NCI-H226 (cell line): ENCODE measurements at places on chromosomes 7 and 10.
A peak's percentile ranks its signal among the peaks of the same experiment; 100 is the strongest.

DNA sequence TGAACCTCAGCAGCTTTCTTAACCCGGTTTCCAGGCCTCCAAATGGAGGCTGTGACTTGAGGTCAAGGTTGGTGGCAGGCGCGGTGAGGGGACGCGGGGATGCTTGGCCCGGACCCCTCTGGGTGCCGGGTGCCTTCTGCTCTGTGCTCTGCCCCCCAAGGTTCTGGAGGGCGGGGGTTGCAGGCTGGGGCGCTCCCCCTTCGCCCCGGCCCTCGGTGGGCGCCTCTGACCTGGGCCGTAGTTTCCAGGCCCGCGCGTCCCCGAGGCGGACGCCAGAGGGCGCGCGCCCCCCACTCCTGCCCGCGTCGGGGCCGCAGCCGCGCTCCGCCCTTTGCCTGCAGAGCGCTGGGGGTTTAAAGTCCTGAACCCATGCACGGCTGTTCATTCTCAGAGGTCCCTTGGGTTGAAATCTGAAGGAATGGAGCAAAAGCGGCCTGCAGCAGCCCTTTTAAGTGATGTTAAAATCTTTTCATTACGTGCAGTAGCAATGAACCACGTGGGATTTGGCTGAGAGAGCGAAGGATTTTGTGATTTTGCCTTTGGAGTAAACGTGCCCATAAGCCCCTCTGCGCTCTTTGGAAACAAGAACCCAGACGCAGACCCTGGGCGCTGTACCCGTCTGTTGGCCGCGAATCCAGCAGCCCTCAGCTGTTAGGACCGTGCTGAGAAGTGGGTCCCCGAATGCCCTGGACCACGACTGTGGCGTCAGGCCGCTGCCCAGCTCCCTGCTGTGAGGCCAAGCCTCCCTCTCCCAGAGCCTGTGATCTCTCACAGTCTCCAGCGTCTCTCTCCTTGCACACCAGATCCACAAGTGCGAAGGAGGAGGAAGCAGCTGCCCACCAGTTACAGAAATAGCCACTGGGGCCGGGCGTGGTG is 135.0 kb downstream of the ACTR3B start:
- no peak for DNase-seq

GRCh38 chr7:152344253-152344652 is 91.5 kb downstream of the KMT2C start:
- DNase-seq = no peak

DNA sequence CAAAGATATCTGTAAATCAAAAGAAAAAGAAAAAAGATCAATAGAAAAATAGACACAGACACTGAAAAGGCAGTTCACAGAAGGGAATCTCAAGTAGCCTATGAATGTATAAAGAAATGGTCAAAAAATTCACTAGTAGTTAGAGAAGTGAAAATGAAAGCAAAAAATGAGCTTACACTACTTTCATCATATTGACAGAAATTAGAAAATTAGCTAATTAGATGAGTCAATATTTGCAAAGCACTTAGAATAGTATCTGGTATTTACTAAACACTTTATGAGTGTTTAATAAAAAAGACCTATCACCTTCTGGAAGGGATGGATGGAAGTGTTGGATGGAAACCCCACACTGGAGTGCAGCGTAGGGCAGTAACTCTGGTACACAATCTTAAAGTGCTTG is 1.7 kb upstream of the CFAP58 start:
- DNase-seq = no peak

GRCh38 chr10:71221586-71222202 is 9.3 kb downstream of the UNC5B start:
- no peak for DNase-seq

- DNase-seq = no peak
Observed at GRCh38 chr10:42977032-42977416, 99.8 kb upstream of the RET start.

DNA sequence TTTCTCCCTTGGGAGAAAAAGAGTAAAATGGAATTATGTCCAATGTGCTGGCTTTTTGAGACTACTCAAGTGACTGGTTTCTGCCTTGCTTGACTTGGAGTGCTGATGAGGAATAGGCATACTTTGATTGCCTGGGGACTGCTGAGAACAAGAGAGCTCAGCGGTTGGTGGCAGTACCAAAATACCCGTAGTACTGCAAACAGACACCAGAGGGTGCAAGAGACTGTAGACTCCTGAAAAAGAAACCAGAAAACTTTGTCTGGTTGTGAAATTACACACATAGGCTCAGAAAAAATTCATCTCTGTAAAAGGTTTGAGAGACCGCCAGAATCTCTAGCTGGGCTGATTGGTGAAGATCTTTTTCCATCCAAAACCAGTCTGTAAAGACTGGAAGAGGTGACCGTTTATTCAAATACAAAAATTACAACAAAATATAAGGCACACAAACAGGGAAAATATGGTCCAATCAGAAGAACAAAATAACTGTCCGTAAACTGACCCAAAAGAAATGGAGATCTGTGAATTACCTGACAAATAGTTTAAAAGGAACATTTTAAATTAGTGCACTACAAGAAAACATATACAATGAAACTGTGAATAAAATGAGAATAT is 18.5 kb downstream of the BICC1 start:
- peak; percentile 44 for DNase-seq

DNA sequence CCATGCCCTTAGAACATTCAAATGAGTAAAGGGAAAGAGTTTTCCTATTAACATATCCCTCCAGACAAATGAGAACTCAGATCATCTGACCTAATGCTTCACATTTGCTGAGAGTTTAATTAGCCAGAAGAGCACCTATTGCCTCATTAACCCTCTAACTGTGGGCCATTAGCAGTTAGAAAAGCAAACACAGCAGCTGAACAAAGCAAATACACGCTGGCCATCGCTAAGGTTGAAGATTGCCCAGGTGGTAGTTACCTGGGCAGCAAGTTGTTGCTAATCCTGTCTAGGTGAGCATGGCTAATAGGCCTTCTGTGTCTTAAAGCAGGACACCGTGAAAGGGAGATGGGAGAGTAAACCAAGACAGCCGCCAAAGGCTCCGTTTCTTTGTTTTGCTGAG is 49.9 kb upstream of the UCN3 start:
- DNase-seq = no peak

DNA sequence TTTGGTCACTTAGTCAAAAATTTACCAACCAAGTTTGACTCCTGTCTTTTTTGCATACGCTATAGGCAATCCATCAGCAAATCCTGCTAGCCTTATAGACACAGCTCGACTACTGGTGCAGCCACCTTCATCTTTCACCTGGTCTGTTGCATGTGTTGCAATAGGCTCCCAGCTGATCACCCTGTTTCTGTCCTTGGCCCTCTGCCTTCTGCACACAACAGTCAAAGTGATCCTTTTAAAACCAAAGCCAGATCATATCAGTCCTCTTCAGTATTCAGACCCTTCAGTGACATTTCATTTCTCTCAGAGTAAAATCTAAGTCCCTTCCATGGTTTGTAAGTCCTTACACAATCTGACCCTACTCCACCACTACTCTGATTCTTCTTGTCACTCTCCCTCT is 10.9 kb upstream of the CDK6 start:
- no peak for DNase-seq

GRCh38 chr10:43313901-43314300 is 47.0 kb upstream of the RASGEF1A start:
- DNase-seq = no peak

GRCh38 chr10:6228010-6228511 is 25.3 kb downstream of the PFKFB3 start:
- no peak for DNase-seq

DNA sequence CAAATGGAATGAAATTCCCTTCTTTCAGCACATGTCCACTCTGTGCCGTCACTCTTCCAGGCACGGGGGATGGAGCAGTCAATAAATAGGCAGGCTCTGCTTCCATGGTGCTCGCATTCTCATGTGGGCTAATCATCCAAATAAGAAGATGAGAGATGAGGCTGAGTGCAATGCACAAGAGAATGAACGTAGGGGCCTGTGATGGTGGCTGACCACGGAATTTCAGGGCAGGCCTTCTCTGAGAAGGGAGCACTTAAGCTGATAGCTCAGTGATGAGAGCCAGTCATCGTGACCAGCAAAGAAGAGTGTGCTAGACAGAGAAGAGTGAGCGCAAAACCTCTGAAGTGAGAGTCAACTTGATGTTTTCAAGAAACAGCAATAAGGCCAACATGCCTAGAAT is 47.9 kb downstream of the TAF3 start:
- no peak for DNase-seq

DNA sequence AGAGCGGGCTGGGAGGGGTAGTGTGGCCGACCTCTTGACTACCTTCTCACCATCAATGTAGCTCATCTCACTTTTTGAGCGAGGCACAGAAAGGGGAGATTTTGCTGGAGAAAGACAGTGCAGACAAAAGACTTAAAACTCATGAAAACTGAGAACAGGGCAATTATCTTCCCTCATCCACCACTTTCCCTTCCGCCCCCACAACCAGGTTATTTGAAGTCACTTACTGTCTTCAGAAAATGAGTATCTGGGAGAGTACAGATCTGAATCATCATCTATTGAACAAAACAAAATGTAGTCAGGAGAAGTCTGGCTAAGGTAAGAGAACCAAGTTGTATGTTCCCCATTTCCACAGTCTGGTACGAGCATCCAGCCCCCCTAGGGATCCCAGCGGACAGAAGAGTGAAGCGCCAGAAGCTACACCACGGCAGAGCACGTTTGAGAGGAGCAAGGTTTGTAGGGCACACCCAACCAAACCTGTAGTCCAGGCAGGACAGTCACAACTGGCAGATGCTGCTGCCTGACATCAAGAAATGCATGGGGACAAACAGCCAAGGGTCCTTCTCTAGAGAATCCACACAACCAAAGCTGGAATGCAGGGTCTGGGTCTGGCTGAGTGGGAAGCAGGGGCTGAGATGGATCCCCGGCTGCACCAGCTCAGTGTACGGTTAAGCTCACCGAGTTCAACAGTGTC is 93.4 kb upstream of the PDLIM1 start:
- no peak for DNase-seq

- DNase-seq = no peak
Observed at GRCh38 chr10:79116368-79116767, 47.6 kb downstream of the ZMIZ1 start.

- no peak for DNase-seq
Observed at GRCh38 chr10:13794992-13795612, 208.3 kb downstream of the PRPF18 start.

GRCh38 chr10:110994406-110995086 is 75.1 kb downstream of the SHOC2 start:
- peak; percentile 39 for DNase-seq

DNA sequence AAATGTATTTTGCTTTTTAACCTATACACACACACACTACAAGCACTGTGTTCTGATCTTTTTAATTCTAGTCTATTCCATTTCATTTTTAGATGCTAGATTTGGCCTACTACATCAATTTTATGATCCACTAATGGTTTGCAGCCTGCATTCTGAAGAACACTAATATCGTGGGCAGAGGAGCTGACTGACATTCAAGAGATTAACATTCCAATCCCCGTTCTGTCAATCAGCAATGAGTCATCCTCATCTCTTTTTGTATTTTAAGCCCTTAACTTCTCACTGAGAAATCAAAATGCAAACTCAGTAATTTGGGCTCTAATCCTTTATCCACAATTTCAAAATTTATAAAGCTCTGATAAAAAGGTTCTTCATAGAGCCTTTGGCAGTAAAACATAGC is 47.1 kb upstream of the GAD2 start:
- DNase-seq = no peak

DNA sequence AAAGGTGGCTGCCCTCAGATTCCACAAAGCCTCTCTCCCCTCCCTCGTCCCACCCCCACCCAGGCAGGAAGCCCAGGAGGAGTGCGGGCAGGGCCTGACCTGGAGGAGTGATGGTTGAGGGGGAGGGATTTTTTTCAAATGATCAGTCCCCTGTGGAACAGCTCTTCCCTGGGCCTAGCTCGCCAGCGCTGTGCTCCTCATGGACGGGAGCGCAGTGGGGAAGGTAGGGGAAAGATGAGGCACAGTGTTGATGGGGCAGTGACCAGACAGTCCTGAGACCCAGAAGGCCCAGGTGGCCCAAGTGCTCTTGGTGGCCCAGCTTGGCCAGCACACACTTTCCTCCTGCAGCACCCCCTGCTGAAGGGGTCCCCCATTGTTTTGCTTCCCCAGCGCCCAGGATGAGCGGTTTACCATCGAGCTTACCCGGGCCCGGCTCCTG is 8.5 kb downstream of the SAP25 start:
- DNase-seq = no peak

DNA sequence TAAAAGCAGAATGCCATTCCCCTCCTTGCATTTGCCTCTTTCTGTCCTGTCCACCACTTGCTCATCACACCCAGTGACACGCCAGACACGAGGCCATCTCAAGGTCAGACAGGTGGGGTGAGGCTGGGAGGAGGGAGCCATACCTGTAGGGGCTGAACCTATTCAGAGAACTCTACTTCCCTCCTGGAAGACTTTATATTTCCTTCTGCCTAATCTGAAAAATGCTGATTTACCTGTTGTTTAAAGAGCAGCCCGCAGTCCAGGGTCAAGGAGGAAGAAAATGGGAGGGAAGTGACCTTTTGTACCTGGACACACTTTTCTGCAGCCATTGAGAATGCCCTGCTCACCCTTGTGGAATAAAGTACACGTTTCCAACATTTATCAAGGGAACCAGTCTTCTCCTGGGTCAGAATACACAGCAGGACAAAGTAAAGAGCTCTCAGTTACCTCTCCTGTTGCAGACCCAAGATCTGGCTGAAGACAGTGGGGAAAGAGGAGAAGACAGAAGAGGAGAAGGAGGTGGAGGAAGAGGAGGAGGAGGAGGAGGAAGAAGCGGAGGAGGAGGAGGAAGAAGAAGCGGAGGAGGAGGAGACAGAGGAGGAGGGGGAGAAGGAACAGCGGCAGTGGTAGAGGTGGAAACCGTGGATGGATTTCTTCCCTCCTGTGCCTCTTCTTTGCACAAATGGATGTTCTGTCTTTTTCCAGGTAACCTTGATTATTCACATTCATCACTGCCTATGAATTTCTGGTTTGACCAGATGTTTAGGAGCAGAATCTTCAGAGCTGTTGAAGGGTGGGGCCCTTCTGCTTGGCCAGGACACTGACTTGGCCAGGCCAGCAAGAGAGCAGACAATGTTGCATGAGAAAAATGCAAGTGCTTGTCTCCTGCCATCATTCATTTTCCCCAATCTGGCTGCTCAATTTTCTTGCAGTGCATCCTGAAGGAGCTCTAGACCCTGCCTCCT is 1.2 kb upstream of the BLNK start:
- DNase-seq = no peak
